ENCODE measurements at places on chromosomes 5 and 9. TPM values are rescaled to one million over a fixed set of nuclear protein-coding genes. Genes with fewer than 3 reads are reported as not detected.

The PLAC8L1 gene
- not detected for total RNA-seq

The CXCL14 gene
- total RNA-seq, result 0.06 TPM

The EXD3 gene
- 29.2 TPM for total RNA-seq

The SLC25A2 gene
- total RNA-seq, result 0.29 TPM

The CDKN2B-AS1 gene
- not detected for total RNA-seq

The WNT8A gene
- total RNA-seq, result not detected

The MSMP gene
- not detected for total RNA-seq

The PLPP7 gene
- 2.2 TPM for total RNA-seq

GRCh38 chr9:78549711-78550110 is 252.8 kb downstream of the PSAT1 start:
- no peak for DNase-seq

- DNase-seq, result no peak
Measured at GRCh38 chr5:80406980-80407734, 707 bp upstream of the ZFYVE16 start.

GRCh38 chr9:5767968-5768932 is 64.7 kb downstream of the ERMP1 start:
- no peak for DNase-seq

GRCh38 chr9:76161541-76161940 is 232.7 kb downstream of the RFK start:
- DNase-seq, result no peak

- DNase-seq, result no peak
Measured at GRCh38 chr5:55908804-55909203, 57.6 kb downstream of the IL31RA start.

- no peak for DNase-seq
Measured at GRCh38 chr9:116928289-116928688, 241.2 kb downstream of the TRIM32 start.

DNA sequence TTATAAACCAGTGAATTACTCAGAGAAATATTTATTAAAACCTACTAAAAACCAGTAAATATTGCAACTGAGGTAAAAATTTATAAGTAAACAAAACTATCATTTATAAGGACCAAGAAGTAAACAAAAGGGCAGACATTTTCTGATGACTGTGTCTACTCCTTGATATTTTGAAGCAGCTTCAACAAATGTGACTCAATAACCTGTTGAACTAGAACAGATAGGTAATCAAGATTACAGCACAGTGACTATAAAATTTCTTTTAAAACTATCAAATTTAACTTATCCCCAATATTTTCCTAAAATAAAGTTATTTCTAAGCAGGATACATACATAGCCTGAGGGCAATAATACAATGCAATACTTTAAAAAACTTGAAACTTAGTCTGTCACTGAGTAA is 12.8 kb downstream of the ANKRA2 start:
- no peak for DNase-seq

DNA sequence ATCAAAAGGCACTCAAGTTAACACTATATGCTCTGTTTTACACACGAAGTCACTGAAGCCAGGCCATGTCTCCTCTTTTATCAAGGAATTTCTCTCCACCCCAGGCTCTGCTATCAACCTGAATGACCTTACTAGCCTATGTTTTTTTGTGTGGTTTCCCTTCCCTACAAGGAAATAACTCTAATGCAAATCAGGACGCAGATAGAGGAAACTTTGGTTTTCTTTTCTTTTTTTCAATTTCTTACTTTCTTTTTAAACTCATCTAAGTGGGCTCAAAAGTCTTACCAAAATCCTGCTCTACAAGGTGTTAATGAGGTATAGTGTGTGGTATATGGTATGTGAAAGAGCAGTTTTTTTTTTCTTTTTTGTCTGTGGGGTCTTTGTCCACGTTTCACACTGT is 5.5 kb upstream of the SLC46A2 start:
- DNase-seq, result no peak

DNA sequence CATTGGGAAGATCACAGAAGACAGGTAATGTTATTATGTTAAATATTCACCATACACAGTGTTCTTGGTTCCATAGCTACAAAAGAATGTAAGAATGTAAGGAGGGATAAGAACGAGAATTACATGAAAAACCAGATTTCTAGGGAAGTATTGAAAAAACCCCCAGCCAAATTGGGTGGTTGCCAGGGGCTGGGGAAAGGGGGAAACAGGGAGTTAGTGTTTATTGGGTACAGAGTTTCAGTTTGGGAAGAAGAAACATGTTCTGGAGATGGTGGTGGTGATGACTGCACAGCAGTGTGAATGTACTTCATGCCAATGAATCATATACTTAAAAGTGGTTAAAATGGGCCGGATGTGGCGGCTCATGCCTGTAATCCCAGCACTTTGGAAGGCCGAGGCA is 40.3 kb downstream of the GLRX start:
- DNase-seq, result no peak

- DNase-seq, result no peak
Measured at GRCh38 chr5:109307951-109308350, 101.8 kb downstream of the PJA2 start.

DNA sequence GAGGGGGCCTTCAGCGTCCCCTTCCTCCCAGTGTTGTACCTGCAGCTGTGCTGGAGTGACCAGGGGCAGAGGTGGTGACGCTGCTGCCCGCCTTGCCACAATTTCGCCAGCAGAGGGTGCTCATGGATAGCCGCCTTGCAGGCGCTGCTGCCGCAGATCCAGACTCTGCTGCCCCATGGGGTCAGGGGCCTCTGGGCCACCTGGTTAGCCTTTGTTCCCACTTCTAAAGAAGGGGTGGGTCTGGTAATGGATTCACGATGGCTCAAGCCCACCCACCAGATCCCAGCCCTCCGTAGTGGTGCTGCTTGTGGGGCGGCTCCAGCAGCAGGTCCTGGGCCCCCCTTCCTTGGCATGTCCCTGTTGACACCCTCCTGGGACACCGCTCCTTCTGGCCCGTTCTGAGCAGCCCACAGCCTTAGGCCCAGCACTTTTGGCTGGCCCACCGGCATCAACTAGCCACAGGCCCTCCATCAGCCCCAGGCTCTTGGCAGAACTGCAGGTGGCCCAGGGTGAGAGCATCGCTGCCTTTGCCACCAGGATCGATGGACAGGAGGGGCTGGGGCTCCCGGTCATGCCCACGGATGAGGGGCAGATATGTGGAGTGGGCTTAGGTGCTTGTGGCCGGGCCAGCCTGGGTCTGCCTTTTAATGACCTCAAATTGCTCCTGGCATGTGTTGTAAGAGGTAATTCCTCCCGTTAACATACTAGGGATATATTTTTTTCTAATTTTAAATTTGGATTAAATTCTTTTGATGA is 57.2 kb downstream of the COL5A1 start:
- DNase-seq, result no peak

- no peak for DNase-seq
Measured at GRCh38 chr5:159207222-159207685, 2.1 kb downstream of the RNF145 start.

- DNase-seq, result no peak
Measured at GRCh38 chr9:129494113-129494789, 126.7 kb downstream of the C9orf50 start.

Data from epithelial cell of proximal tubule (primary cell).